CD4-positive, alpha-beta T cell treated with Interferon gamma for 1 hour (primary cell): ENCODE measurements at places on chromosomes 4 and X.
A peak's percentile ranks its signal among the peaks of the same experiment; 100 is the strongest.

DNA sequence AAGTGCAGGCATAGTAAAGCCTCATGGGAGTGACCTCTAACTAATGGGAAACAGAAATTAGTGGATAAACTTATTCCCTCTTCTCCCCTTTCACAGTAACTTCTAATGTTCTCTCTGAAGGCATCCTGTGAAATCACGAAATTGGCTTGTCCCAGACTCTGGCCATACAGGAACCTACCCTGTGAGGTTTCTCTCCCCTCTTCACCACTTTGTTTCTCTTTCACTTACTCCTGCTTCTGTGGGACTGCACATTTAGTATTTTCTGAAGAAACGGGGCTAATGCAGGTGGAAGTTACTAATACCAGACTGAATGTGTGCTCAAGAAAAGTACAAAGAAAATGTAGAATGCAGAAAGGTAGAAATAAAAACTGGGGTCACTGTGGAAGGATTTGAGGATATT is 20.0 kb downstream of the ZNF330 start:
- DNase-seq: no peak

GRCh38 chr4:1075225-1075624 is 38.1 kb downstream of the RNF212 start:
- no peak for DNase-seq

DNA sequence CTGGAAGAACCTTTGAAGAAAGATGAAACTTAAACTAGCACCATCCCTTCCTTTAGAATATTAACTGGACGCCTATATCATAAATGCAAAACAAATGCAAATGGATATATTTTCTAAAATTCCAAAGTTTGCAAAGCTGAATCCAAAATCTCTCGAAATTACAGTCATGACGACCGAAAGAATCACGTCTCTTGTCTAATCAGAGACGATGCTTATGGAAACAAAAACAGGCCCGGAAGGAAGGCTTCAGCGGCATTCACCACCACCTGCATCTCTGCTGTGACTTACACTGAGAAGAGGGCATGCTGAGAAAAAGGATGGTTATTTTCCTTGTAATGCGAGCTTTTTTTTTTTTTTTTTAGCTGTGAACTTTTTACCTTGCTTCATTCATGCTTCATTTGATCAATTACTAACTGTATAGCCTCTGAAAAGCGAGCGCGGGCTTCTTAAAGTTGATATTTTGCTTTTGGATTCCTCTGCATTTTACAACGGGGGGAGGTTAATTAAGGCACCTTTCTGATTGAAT is 209.3 kb downstream of the SOWAHB start:
- no peak for DNase-seq

DNA sequence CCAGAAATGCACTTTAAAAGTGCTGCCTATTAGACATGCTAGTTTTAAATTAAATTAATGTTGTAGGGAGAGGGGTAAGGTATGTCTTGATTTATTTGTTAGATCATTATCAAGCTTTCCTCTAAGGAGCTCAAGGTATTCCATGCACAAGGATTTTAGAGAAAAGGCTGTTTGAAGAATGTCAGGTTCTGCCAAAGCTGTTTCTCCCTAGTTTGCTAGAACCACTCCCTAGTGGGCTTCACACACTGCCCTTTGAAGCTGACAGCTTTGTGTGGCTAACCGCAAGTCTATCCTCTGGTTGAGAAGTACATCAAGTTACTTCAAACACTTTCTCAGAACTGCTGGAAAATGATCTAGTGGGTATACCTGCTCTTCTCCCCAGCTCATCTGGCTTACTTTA is 32.3 kb downstream of the RASL11B start:
- DNase-seq: no peak

- peak; percentile 76 for DNase-seq
Measured at GRCh38 chrX:47232803-47233332, at the start of gene USP11. TSS of gene USP11 (plus strand) at chrX:47233009. CDS start at chrX:47233044, 35 bp downstream.

- DNase-seq: no peak
Measured at GRCh38 chr4:85658766-85659439, 184.0 kb downstream of the ARHGAP24 start.

GRCh38 chrX:1164322-1165288 is 47.8 kb downstream of the CRLF2 start:
- no peak for DNase-seq

- DNase-seq: no peak
Measured at GRCh38 chr4:134027931-134028330, 173.7 kb downstream of the PABPC4L start.

- no peak for DNase-seq
Measured at GRCh38 chr4:164359881-164360280, 394.1 kb upstream of the SMIM31 start.

DNA sequence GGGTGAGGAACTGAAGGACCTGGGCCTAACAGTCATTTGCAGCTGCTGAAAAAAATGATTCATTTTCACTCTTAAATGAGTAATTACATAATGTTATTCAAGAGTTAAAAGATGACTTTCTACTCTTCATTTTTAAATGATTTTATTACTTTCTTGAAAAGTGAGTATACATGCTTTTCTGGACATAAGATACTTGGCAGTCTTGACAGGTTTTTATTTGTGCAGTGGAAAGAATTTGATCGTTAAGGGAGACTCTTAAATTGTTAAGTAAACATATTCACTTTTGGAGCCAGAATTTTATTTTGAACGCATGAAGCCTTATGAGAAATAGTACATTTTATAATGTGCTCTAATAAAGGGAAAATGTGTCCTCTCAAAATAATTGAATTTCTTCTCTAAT is 245.7 kb downstream of the TENM3 start:
- no peak for DNase-seq

DNA sequence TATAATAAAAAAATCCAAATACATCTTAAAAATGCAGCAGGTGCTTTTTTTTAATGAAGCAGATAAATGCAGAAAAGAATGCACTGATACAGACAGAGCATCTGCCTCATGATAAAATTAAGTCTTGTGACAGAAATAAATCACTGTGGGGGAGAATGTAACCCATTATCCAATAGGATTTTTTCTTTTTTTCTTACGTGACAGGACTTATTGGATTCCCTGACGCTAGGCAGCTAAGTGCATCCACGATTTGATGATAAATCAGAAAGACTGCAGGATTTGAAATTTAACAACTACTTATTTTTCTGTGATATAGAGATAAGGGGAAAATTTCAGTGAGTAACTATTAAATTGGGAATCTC is 110.6 kb upstream of the PPARGC1A start:
- DNase-seq: no peak

- DNase-seq: no peak
Measured at GRCh38 chrX:24025741-24026403, 1.1 kb downstream of the KLHL15 start.

DNA sequence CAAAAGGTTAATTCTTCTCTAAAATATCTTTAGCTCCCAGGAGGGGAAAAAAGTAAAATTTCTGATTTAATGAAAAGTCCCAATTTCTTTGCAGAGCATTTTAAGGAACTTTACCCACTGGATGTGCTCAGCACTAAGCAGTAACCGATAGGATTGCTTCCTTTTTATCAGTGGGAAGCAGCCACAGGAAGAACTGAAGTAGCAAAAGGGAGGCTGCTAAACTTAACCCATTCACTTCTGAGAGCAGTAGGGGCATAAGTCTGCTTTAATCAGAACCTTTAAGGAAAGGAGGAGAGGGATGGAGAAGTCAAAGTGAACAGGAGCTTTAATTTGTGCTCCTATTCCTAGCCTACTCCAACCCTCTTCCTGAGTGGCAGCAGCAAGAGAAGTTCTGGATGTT is at the start of gene F8:
F8 (minus strand) TSS at position 139 of the 400 bp plus-strand sequence. CDS start 171 bp downstream, outside the sequence.
- DNase-seq: no peak

GRCh38 chrX:24190500-24191156 is 41.1 kb downstream of the ZFX start:
- DNase-seq: no peak

- DNase-seq: no peak
Measured at GRCh38 chr4:157701695-157701994, 471.2 kb downstream of the GASK1B start.

- no peak for DNase-seq
Measured at GRCh38 chrX:45540181-45540580, 339.5 kb upstream of the DIPK2B start.

DNA sequence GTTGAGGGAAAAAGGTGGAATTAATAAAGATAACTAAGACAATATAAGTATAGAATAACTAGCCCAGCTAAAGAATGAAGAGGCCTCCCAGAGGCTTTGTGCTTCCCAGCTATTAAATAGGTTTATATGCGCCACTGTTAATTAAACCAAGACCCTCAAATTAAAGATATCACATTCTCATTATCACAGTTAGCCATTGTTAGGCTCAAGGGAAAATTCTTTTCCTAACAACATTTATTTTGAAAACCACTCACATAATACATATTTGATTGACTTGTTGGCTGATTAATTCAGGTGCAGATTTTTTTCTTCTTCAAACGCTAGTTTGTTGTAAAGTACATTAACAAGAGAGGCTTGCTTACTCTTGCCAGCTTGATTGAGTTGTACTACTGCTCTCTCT is 216.8 kb upstream of the TRAM1L1 start:
- no peak for DNase-seq

GRCh38 chrX:118755633-118756032 is 28.2 kb downstream of the IL13RA1 start:
- no peak for DNase-seq

DNA sequence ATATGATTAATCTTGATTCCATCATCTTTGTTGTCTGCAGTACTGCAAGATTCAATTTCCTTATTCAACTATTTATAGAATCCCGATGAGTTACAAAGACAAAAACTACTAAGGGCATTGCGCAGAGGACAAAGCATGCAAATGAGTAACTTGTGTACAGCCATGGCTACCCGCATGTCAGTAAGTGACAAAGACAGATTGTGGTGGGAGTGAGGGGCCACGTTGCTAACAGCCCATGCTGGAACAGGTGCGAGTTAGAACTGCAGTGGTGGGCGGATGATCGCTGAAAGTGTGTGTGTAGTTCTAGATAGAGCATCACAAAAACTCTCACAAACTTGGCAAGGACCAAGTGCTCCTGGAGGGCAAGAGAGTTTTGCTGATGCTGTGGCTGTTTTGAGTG is 49.5 kb downstream of the ACOX3 start:
- no peak for DNase-seq

DNA sequence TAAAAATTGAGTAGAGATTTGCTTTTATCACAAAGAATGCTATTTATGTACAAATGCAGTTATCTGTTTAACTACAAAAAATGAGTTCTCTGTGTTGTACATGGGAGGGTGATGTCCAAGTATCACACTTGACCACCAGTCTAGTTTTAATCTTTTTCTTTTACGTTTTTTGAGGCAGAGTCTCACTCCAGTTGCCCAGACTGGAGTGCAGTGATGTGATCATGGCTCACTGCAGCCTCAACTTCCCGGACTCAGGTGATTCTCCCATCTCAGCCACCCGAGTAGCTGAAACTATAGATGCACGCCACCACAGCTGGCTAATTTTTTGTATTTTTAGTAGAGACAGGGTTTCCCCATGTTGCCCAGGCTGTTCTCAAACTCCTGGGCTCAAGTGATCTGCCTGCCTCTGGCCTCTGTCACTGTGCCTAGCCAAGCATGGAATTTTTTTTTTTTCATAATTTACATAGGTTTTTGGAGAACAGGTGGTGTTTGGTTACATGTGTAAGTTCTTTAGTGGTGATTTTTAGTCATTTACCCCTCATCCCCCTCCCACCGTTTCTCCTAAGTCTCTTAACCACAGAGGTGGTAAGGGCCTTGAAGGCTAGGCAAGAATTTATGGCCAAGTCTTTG is 47.9 kb upstream of the RPA4 start:
- DNase-seq: no peak

DNA sequence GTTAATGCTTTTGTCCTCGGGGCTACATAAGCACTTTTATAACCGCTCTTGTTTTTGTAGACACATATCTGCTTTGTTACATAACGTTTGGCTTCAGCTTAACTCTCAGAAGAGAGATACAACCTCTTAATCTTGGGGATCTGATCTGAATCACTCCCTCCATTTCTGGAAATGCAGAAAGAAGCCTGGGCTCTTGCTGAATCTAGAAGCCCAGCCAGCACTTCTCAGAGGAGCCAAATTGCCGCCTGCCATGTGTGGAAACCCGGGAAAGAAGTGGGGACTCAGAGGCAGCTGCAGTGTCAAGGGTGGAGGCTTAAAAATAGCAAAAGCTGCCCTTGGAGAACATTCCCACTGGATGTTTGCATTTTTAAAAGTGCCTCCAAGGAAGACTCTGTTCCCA is 69.3 kb upstream of the LDB2 start:
- no peak for DNase-seq

GRCh38 chrX:33128048-33128805 is 83.1 kb downstream of the DMD start:
- no peak for DNase-seq

DNA sequence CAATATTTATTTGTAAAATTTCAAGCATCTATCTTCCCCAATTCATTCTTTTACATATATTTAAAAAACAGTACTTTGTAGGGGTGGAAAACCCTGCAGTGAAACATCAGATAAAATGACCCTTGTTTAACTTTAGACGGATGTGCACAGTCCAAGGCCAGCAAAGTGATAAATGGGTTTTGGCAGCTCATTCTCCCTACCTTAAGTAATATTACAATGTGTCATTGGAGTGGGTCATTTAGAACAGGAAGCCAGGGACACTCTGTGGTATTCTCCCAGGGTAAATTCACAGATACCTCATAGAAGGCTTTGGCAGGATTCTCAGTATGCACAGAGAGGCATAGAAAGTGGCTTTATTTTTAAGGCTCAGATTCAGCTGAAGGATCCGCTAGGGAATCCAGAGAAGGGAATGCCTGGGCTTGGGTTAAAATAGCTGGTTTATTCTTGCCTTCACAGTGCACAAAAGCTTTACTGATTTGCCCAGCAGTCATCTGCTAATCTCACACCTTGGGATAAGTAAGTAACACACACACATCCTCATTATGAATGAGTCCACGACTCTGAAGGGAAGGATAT is 206.7 kb downstream of the RASL11B start:
- no peak for DNase-seq

GRCh38 chrX:124415115-124415800 is 68.9 kb downstream of the SH2D1A start:
- no peak for DNase-seq

GRCh38 chr4:76523593-76523992 is 88.6 kb downstream of the SHROOM3 start:
- no peak for DNase-seq

DNA sequence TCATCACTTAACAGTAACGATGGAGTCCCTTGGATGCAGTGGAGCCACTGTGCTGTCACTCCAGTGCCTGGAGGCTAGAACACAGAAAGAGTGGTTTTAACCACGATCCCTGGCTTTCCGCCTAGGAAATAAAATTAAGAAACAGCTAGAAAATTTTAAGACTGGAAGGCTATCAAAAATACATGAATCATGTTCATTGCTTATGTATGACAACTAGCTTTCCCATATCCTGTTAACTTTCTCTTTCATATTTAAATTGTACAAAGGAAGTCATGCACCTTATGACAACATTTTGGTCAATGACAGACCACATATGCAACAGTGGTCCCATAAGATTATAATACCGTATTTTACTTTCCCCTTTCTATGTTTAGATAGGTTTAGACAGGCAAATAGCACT is 115.1 kb downstream of the GALNTL6 start:
- no peak for DNase-seq

GRCh38 chr4:159305129-159305528 is 202.2 kb downstream of the RAPGEF2 start:
- no peak for DNase-seq

GRCh38 chrX:122565952-122566351 is 618.1 kb upstream of the GRIA3 start:
- DNase-seq: no peak

GRCh38 chr4:64617800-64618199 is 208.6 kb upstream of the TECRL start:
- DNase-seq: no peak
